Placental pericyte (primary cell): ENCODE measurements at places on chromosomes 12 and 14. TPM values are rescaled to one million over a fixed set of nuclear protein-coding genes. Genes with fewer than 3 reads are reported as not detected.

Gene LBHD2
- not detected in 2 replicates for total RNA-seq

Gene C1R
- 23.2 and 300 TPM in 2 replicates for total RNA-seq

Gene PRH1
- total RNA-seq = 11.8 and 24.1 TPM in 2 replicates

Gene GDF11
- 5.3 and 10.6 TPM in 2 replicates for total RNA-seq

Gene KLRB1
- not detected in 2 replicates for total RNA-seq

Gene CCDC175
- total RNA-seq = not detected in 2 replicates

Gene KERA
- not detected in 2 replicates for total RNA-seq

Gene LALBA
- not detected in 2 replicates for total RNA-seq

Gene CAPZA3
- not detected in 2 replicates for total RNA-seq
